ENCODE measurements at places on chromosomes 12 and 14.
A peak's percentile ranks its signal among the peaks of the same experiment; 100 is the strongest.

DNA sequence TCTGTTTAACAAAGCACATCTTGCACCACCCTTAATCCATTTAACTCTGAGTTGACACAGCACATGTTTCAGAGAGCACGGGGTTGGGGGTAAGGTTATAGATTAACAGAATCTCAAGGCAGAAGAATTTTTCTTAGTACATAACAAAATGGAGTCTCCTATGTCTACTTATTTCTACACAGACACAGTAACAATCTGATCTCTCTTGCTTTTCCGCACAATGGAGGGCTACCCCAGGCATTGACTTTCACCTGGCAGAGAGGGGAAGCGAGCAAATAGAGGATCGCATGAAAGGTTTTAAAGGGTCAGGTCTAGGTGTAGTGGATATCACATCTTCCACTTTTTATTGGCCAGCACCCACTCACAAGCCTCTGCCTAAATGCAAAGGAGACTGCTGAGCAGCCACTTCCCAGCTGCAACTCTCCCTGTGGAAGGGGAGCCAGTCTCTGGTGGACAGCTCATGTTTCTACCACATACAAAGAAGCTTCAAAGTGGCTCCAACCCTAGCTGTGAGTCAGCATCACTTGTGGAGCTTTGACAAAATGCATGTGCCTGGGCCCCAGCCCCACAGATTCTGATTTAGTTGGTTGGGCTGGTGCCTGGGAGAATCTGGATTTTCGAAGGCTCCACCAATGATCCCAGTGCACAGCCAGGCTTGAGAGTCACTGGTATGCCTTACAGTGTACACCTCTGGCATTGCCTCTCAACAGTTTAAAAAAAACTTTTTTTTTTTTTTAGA is 7.2 kb upstream of the FNTB start:
- DNase-seq = no peak

GRCh38 chr14:94123868-94124267 is 5.5 kb downstream of the IFI27L2 start:
- no peak for DNase-seq

GRCh38 chr14:106610691-106611090 is 1084.3 kb downstream of the TMEM121 start:
- no peak for DNase-seq

DNA sequence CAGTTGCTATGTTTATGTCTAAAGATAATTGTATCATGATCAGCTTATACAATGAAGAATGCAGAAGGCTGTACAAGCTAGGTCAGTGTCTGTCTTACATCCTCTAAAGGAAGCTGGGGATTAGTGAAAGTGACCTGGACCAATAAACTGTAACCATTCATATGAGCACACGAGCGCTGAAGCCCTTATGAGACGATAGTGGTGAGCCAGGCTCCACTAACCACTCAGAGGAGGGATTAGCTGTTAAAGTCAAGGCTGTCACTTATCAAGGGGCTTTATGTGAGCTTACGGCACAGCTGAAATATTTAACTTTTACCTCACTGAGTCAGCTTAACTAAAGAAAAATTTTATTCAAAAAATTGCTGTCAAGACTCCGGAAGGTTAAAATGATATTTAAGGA is 30.3 kb downstream of the NDUFA12 start:
- peak; percentile 64 for DNase-seq

- DNase-seq = peak; percentile 1
Observed at GRCh38 chr12:4107436-4107878, 166.1 kb upstream of the CCND2 start.

- no peak for DNase-seq
Observed at GRCh38 chr14:103109535-103110441, 13.5 kb upstream of the TNFAIP2 start.

GRCh38 chr12:50665170-50665569 is 98.7 kb upstream of the ATF1 start:
- no peak for DNase-seq

DNA sequence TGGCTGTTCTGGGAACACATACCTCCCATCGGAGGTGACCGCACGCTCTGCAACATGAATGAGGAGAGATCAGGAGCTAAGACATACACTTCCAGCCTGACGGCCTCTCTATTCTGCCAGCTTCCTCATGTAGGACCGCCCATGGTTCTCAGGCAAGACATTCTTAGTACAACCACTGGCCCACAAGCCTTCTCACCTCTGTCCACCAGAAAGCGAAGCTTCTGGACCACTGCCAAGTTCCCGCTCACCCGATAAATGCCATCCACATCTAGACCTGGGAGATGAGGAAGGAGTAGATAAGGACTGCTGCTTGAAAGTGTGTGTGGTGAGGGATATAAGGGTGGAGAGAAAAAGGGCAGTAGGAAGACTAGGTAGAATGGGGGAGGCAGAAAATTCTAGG is 5.2 kb downstream of the ARHGAP9 start:
- DNase-seq = no peak

- DNase-seq = no peak
Observed at GRCh38 chr14:30251557-30252100, 307.3 kb upstream of the G2E3 start.

- no peak for DNase-seq
Observed at GRCh38 chr12:34595749-34596733, 573.7 kb downstream of the ALG10 start.

GRCh38 chr12:6444704-6445688 is at the start of gene CD27:
CD27 (plus strand) TSS chr12:6444955; CDS start chr12:6445096, 141 bp downstream.
- no peak for DNase-seq

Data from amniotic stem cell (primary cell).